Activated CD8-positive, alpha-beta memory T cell treated with anti-CD3 and anti-CD28 coated beads, Interleukin-2, amount 10 ng/mL, durations not matched to agents 7 days and 5 days (primary cell): ENCODE measurements at places on chromosomes 5 and 9. TPM values are rescaled to one million over a fixed set of nuclear protein-coding genes. Genes with fewer than 3 reads are reported as not detected.
A peak's percentile ranks its signal among the peaks of the same experiment; 100 is the strongest.

CER1 gene
- not detected for total RNA-seq

- no peak for DNase-seq
- H3K27me3 ChIP-seq, result no peaks in the 10 kb centered on the region
- H3K27ac ChIP-seq, result no peak overlapping the region
- no peak overlapping the region for H3K4me3 ChIP-seq
Measured at GRCh38 chr9:81022177-81022576, 667.2 kb downstream of the TLE1 start.

DOCK2 gene
- 271 TPM for total RNA-seq

DNA sequence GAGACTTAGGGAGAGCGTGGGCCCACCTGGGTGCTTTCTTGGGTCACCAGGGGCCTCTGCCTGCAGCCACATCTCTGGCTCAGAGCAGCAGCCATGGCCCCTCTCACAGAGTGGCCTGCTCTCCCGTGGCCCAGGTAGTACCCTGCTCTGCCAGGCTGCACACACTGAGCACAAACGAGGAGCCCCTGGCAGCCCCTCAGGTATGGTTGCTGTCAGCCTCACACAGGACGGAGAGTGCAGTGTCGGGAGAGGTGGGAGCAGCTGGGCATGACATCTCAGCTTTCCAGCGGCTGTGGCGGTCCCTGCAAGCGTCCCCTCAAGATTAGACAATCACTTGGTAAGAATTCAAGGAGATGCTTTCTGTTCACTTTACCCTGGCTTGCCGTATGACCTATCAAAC lies 137.0 kb upstream of the IRX4 start:
- no peak overlapping the region for H3K27ac ChIP-seq
- no peaks in the 10 kb centered on the region for H3K4me1 ChIP-seq
- no peak overlapping the region for H3K4me3 ChIP-seq
- peaks cover 6% of the 10 kb centered on the region for H3K27me3 ChIP-seq
- no peaks in the 10 kb centered on the region for H3K36me3 ChIP-seq

GRCh38 chr9:103991698-103992097 lies 102.4 kb upstream of the SMC2 start:
- no peaks in the 10 kb centered on the region for H3K36me3 ChIP-seq
- peaks cover 27% of the 10 kb centered on the region for H3K4me1 ChIP-seq
- H3K27me3 ChIP-seq, result no peaks in the 10 kb centered on the region
- peak overlapping the region; percentile 16 for H3K4me3 ChIP-seq
- DNase-seq, result peak; percentile 45

STK32A gene
- total RNA-seq, result not detected

GRCh38 chr5:79582186-79582585 lies 30.1 kb upstream of the TENT2 start:
- H3K4me1 ChIP-seq, result peaks cover 6% of the 10 kb centered on the region
- H3K27me3 ChIP-seq, result peaks cover 13% of the 10 kb centered on the region
- no peak overlapping the region for H3K4me3 ChIP-seq

FST gene
- total RNA-seq, result 0.49 TPM

DNA sequence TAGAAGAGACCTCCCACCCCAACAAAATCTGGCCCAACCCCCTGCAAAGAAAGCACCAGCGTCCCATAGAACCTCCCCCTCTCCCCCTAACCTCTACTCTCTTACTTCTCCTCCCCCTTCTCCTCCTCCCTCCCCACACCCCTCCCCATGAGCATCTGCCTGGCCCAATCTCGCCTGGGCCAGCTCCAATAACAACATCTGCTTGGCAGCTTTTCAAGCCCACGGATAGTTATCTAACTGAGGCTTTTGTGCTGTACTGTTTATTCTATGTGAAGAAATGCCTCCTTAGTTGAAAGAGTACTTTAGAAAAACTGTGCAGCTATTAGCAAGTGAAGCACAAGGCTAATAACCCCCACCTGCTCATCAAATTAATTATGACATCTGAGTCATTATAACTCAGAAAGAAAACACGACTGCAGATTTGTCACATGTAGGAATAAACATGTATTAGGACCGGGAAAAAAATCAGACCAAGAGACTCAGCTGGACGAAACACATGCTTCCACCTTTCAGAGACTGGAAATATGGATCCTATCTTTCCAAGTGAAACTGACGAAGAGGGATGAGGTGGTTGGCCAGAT lies 42.8 kb downstream of the NFIB start:
- H3K27me3 ChIP-seq, result peaks cover 15% of the 10 kb centered on the region
- no peak overlapping the region for H3K27ac ChIP-seq
- no peaks in the 10 kb centered on the region for H3K36me3 ChIP-seq
- H3K4me1 ChIP-seq, result no peaks in the 10 kb centered on the region
- no peak for DNase-seq
- no peak overlapping the region for H3K4me3 ChIP-seq

GRCh38 chr9:2132484-2133082 lies 117.4 kb downstream of the SMARCA2 start:
- peaks cover 27% of the 10 kb centered on the region for H3K36me3 ChIP-seq
- H3K4me1 ChIP-seq, result peaks cover 1% of the 10 kb centered on the region
- DNase-seq, result no peak
- no peak overlapping the region for H3K4me3 ChIP-seq
- no peaks in the 10 kb centered on the region for H3K27me3 ChIP-seq

NUTM2G gene
- total RNA-seq, result not detected

GRCh38 chr5:39197556-39197955 lies 21.8 kb downstream of the FYB1 start:
- peaks cover 66% of the 10 kb centered on the region for H3K36me3 ChIP-seq
- peaks cover 47% of the 10 kb centered on the region for H3K4me1 ChIP-seq
- DNase-seq, result peak; percentile 77
- H3K4me3 ChIP-seq, result peak overlapping the region; percentile 97

GRCh38 chr5:35478856-35479682 lies 138.6 kb upstream of the SPEF2 start:
- H3K4me1 ChIP-seq, result peaks cover 9% of the 10 kb centered on the region
- H3K36me3 ChIP-seq, result peaks cover 22% of the 10 kb centered on the region
- peak overlapping the region; percentile 85 for H3K27ac ChIP-seq
- no peak for DNase-seq

DNA sequence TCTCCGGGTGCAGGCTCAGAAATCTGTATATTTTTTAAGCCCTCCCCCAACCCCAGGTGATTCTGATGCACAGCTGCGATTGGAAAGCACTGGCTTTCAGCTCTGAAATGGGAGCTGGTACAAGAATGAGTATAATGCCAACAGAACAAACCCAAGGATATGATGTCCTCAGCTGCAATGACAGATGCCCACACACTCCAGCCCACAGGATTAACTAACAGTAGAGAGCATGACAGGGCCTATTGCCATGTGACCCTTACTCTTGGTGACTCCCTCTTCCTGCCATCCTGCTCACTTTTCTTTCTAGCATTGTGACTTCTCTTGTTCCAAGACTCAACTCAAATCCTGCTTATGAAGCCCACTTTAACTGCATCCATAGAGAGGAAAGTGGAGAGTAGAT lies 174.5 kb downstream of the FGF18 start:
- no peak for DNase-seq
- H3K36me3 ChIP-seq, result no peaks in the 10 kb centered on the region
- H3K4me1 ChIP-seq, result no peaks in the 10 kb centered on the region
- H3K4me3 ChIP-seq, result no peak overlapping the region
- no peak overlapping the region for H3K27ac ChIP-seq

DNA sequence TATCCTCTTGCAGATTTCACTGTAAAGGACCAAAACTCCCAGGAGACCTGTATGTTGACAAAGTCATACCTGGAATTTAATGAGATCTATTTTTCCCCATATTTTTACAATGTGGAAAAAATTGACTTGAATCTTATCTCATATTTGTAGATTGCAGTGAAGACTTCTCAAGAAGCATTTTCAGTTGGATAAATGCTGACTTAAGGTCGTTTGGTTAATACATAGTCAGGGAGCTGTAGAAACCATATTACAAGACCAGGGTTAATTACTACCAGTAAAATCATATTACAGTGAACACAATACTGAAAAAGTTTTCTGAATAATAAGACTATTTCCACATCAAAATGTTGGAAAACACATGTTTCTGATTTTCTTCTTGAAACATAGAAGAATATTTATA lies 119.8 kb downstream of the ATG10 start:
- H3K4me3 ChIP-seq, result no peak overlapping the region
- H3K27me3 ChIP-seq, result no peaks in the 10 kb centered on the region
- H3K36me3 ChIP-seq, result peaks cover 20% of the 10 kb centered on the region
- H3K4me1 ChIP-seq, result peaks cover 11% of the 10 kb centered on the region
- no peak for DNase-seq

STPG3 gene
- not detected for total RNA-seq

GRCh38 chr5:97624886-97625285 lies 441.8 kb upstream of the RIOK2 start:
- no peak for DNase-seq
- no peaks in the 10 kb centered on the region for H3K36me3 ChIP-seq
- H3K4me3 ChIP-seq, result no peak overlapping the region
- H3K27ac ChIP-seq, result no peak overlapping the region

- H3K27me3 ChIP-seq, result no peaks in the 10 kb centered on the region
- H3K27ac ChIP-seq, result no peak overlapping the region
- no peak for DNase-seq
- H3K4me1 ChIP-seq, result no peaks in the 10 kb centered on the region
- H3K4me3 ChIP-seq, result no peak overlapping the region
- no peaks in the 10 kb centered on the region for H3K36me3 ChIP-seq
Measured at GRCh38 chr5:53364061-53364460, 116.4 kb upstream of the FST start.

- no peaks in the 10 kb centered on the region for H3K36me3 ChIP-seq
- no peaks in the 10 kb centered on the region for H3K4me1 ChIP-seq
- no peak overlapping the region for H3K4me3 ChIP-seq
- H3K27me3 ChIP-seq, result peaks cover 2% of the 10 kb centered on the region
- no peak overlapping the region for H3K27ac ChIP-seq
Measured at GRCh38 chr9:109802491-109802890, 22.5 kb downstream of the PALM2AKAP2 start.

- no peak overlapping the region for H3K27ac ChIP-seq
- no peak overlapping the region for H3K4me3 ChIP-seq
- H3K27me3 ChIP-seq, result no peaks in the 10 kb centered on the region
- no peaks in the 10 kb centered on the region for H3K4me1 ChIP-seq
- DNase-seq, result no peak
Measured at GRCh38 chr9:116168231-116168630, 14.6 kb downstream of the PAPPA start.

DNA sequence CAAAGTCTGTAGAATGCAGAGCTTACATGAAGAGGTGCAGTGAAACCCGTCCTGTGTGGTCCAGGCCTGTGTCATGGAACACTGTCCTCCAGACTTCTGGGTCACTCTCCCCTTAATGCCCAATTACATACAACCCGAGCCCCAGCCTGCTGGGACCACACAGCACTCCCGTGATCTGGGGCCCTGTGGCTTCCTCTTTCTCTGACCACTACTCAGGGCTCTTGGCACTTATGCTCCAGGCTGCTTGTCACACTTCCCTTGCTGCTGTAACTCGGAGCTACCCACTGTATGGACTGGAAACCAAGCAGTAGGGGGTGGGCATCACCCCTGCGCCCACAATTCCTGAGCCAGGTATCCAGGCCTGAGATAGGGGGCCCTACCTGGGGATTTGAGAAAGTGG lies 10.3 kb upstream of the IL3 start:
- H3K27ac ChIP-seq, result no peak overlapping the region
- peaks cover 11% of the 10 kb centered on the region for H3K27me3 ChIP-seq
- H3K4me1 ChIP-seq, result peaks cover 11% of the 10 kb centered on the region
- DNase-seq, result no peak
- no peak overlapping the region for H3K4me3 ChIP-seq
- no peaks in the 10 kb centered on the region for H3K36me3 ChIP-seq

NEUROG1 gene
- total RNA-seq, result not detected

NAIP gene
- 7.2 TPM for total RNA-seq

DNA sequence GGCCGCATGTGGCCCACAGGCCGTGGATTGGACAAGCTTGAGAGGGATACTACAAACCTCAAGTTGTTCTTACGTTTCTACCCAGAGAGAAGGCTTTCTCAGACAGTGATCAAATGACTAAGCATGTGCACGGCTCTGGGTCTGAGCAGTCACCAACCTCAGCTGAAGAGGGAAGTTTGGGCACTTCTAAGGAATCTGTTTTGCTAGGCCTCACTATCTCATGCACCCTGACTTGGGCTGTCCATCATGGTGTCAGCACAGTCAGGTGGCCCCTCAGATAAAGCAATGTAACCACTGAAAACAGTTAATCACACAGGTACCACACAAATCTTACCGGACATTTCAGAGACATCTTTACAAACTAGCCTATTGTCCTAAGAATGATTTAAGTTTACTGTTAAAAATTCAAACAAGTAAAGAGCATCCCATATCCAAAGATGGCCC lies 24.6 kb downstream of the CSF2 start:
- H3K27me3 ChIP-seq, result no peaks in the 10 kb centered on the region
- peaks cover 5% of the 10 kb centered on the region for H3K36me3 ChIP-seq
- no peak for DNase-seq
- peaks cover 74% of the 10 kb centered on the region for H3K4me1 ChIP-seq

DNA sequence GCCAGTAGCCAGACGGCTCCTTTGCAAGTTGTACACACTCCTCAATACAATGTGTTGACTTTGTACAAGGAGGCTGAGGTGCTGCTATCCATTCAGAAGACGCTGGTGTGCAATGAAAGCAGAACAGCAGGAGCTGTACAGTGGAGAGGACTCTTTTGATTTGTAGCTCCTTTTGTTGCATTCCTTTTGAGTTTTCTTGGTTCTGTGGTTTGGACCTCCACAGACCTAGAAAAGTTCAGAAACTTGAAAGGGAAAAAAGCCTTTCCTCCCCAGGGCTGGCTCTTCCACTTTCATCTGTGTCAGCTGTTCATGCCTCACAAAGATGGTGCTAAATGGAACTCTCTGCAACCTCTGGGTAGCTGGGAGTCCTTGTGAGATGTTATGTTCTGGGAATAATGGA lies 117.4 kb downstream of the MAT2B start:
- H3K27me3 ChIP-seq, result no peaks in the 10 kb centered on the region
- no peak overlapping the region for H3K27ac ChIP-seq
- H3K4me1 ChIP-seq, result no peaks in the 10 kb centered on the region
